Lung microvascular endothelial cell (primary cell): ENCODE measurements at places on chromosomes 7 and 10. TPM values are rescaled to one million over a fixed set of nuclear protein-coding genes. Genes with fewer than 3 reads are reported as not detected.

The TSPAN33 gene
- total RNA-seq: under 0.01 and 0.44 TPM in 2 replicates

The AKR1C2 gene
- 11.1 and 15.3 TPM in 2 replicates for total RNA-seq

The TDRD1 gene
- total RNA-seq: not detected in 2 replicates

The FAM131B gene
- total RNA-seq: under 0.01 and 0.22 TPM in 2 replicates

The TMEM229A gene
- not detected in 2 replicates for total RNA-seq

The GDF2 gene
- not detected in 2 replicates for total RNA-seq

The PNLIP gene
- not detected in 2 replicates for total RNA-seq

The IRF5 gene
- under 0.01 TPM in 1 of 2 replicates, not detected in the other for total RNA-seq

The PON3 gene
- total RNA-seq: under 0.01 TPM in 1 of 2 replicates, not detected in the other

The CCDC186 gene
- total RNA-seq: 9.4 and 13.7 TPM in 2 replicates

DNA sequence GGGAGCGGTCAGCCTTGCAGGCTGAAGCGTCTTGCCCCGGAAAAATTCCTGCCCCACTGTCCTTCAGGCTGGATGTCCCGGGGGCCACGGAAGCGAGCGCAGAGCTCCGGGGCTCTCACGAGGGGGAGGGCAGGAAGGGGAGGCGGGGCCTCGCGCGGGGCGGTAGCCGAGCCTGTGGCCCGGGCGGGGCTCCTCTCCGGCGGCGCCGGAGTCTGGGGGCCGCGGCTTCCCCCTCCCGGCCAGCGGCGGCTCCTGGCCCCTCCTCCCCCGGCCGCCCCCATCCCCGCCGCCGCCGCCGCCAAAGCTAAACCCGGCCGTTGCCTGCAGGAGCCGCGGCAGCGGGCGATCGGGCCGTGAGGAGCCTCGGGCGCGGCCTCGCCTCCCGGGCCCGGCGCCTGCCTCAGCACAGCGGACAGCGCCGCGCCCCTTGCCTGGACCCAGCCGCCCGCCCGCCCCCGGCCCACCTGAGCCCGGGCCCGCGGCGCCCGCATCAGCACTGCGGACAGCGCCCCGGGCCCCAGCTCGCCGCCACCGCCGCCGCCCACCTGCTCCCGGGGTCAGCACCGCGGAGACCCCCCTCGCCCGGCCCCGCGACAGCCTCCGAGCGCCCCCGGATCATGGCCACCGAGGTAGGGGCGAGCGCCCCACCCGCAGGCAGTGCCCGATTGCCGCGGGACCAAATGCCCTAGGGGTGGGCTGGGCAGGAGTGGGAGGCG, at the start of gene GOLGA7B:
GOLGA7B (plus strand) TSS at position 157 of the 716 bp plus-strand sequence; CDS start at position 618, 461 bp downstream.
- peak; percentile 37 for DNase-seq

GRCh38 chr10:1264001-1264400, 207.8 kb downstream of the WDR37 start:
- DNase-seq: no peak

DNA sequence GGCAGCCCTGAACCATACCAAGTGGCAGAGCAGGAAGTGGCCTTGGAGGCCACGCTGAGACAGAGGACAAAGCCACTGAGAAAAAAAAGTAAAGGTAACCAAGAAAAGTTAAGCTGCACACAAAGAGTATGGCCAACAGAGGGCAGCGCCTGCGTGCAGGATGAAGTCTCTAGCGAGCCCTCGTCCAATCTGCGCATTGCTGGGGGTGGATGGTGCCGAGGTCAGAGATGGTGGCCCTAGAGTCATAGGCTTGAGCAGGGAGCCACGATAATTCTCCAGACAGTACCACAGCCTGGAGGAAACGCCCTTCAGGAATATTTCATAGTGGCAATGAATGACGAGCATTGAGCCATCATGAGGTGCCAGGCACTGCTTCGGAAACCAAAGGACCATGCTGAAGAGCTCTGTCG, 9.7 kb downstream of the ATP6V0E2 start:
- DNase-seq: peak; percentile 59

- DNase-seq: no peak
These were observed 390.0 kb downstream of the ARL4A start for GRCh38 chr7:13077466-13077865.

- DNase-seq: no peak
These were observed 112.4 kb downstream of the ANKRD26 start for GRCh38 chr10:26987851-26988250.

DNA sequence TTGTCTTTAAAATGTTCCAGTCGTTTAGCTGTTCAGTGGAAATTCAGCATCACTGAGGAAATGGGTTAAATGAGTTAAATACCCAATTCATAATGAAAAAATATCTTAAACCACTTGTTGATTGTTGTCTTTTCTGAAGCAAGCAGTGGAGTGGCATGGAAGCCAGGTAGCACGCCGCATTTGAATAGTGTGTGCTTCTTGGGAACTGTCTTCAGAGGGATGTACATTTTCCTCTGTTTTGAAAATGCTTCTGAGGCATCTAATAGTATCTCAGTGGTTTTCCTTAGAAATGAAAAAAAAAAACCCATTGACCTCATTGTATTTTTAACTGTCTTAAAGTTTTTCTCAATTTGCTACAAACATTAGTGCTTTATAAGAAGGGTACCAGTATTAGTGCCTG, 28.1 kb downstream of the C10orf53 start:
- no peak for DNase-seq

GRCh38 chr10:75100764-75101291, 10.6 kb upstream of the SAMD8 start:
- no peak for DNase-seq

GRCh38 chr10:11037991-11038390, 20.3 kb downstream of the CELF2 start:
- DNase-seq: no peak

- no peak for DNase-seq
These were observed 73.3 kb upstream of the AGK start for GRCh38 chr7:141477865-141478264.

DNA sequence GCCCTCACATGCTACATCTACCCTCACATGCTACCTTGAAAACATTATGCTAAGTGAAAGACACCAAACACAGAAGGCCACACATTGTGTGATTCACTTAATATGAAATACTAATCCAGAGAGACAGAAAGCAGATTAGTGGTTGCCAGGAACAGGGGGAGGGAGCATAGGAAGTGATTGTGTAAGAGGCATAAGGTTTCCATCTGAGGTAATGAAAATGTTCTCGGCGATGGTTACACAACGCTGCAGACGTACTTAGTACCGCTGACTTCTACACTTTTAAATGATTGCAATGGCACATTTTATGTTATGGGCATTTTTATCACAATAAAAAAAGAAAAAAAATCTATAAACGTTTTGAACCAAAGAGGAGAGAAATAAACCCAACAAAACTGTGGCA, 742.3 kb downstream of the TYW1 start:
- no peak for DNase-seq

DNA sequence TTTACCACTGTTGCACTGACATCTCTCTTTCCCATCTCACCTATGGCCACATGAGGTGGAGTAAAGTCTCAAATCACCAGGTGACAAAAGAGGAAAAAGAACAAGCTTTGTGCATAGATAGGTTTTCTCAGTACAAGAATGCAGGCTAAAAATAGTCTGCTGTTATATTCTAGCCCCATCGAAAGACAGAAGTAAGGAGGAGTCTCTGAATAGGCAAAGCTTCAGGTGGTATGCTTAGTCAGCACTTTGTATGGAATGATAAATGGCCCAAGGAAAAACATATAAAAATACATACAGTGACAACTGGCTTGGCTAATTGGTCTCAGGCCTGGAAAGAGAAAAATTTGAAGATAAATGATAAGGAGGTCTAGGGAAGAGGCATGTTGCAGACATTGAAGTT, 39.6 kb upstream of the KCND2 start:
- DNase-seq: no peak

GRCh38 chr7:19648791-19649190, 60.0 kb downstream of the POLR1F start:
- no peak for DNase-seq

- DNase-seq: no peak
These were observed 16.2 kb downstream of the LDB3 start for GRCh38 chr10:86684331-86685097.

DNA sequence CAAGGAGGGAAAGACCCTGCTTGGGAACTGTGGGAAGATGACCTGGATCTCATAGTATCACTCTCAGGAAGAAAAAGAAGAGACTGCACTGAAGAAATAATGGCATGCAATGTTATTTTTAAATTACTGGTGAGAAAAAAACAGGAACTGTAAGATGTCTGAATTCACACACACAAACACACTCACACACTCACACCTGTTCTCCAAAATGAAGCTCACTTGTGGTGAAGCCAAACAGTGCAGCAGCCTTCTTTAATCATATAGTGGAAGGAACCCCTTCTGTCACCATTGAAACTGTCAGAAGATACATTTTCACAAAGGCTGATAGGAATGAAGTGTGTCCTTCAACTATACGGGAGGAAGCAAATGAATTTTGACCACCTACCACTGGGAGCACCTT, 156.5 kb upstream of the GHITM start:
- no peak for DNase-seq

GRCh38 chr7:94957061-94957460, 49.7 kb downstream of the PPP1R9A start:
- no peak for DNase-seq

DNA sequence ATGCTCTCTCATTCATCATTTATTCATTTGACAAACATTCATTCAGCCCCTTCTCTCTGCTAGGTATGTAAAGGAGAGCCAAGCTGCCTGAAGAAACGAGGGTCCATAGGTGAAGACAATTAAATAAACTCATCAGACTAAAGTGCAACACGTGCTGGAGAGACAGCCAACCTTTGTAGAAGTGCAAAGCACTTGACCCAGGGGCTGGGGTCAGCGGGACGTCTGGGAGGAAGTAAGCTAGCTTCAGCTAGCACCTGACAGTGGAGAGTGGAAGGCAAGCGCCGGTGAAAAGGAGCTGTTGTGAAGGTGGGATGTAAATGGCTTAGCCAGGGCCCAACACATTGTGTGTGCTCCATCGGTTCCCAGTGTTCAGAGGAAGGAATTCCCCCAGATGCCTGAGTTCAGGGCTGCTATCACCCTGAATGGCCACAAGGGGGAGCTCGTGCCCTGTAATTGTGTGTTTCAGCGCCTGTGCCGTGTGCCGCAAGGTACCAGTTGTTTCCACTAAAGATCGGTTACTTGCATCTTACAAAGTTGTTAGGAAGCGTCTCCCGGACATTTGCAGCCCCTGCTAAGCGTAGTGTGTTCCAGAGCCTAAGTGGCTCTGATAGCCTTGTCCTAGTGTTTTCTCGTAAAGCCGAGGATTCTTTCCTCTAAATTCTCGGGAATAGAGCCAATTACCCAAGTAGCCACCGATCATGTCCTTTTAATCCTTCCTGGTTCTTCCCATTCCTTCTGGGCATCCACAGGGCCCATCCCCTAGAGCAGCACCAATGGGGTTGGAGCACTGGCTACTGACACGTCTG, 30.6 kb downstream of the TLX1 start:
- peak; percentile 78 for DNase-seq

DNA sequence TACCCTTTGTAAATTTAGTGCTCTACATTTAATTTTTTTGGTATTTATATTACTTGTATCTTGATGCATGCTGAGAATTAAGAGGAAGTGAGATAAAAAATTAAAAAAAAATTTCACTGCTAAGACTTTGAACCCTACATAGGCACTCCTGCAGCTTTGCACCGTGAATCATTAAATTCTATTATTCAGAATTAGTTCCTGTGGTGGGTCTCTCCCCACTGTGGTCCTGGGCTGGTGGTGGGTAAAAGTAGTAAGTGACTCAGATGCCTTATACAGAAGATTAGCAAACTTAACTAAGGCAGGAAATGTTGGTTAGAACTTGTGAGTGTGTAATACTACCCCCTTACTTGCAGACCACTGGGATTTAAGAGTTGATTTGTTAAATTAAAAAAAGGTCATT, 72.6 kb downstream of the AP3M1 start:
- DNase-seq: no peak

- DNase-seq: no peak
These were observed 81.1 kb downstream of the CAMK1D start for GRCh38 chr10:12430406-12430982.

DNA sequence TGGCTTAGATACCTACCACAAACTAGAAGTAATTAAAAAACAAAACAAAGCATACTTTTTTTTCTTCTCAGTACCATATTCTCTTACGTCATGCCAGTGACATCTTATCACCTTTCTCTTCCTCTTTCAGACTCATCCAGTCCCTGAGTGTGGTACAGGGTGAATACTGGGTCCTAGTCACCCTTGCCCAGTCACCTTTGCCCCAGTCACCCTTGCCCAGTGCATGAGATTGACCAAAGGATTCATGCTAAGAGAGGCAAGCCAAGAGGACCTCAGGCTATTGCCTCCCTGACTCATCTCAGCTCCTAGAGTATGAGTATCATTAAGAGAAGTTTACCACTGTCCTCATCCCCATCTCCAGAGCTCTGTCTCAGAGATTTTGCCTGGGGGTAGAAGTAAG, 10.0 kb upstream of the TSPAN12 start:
- no peak for DNase-seq

DNA sequence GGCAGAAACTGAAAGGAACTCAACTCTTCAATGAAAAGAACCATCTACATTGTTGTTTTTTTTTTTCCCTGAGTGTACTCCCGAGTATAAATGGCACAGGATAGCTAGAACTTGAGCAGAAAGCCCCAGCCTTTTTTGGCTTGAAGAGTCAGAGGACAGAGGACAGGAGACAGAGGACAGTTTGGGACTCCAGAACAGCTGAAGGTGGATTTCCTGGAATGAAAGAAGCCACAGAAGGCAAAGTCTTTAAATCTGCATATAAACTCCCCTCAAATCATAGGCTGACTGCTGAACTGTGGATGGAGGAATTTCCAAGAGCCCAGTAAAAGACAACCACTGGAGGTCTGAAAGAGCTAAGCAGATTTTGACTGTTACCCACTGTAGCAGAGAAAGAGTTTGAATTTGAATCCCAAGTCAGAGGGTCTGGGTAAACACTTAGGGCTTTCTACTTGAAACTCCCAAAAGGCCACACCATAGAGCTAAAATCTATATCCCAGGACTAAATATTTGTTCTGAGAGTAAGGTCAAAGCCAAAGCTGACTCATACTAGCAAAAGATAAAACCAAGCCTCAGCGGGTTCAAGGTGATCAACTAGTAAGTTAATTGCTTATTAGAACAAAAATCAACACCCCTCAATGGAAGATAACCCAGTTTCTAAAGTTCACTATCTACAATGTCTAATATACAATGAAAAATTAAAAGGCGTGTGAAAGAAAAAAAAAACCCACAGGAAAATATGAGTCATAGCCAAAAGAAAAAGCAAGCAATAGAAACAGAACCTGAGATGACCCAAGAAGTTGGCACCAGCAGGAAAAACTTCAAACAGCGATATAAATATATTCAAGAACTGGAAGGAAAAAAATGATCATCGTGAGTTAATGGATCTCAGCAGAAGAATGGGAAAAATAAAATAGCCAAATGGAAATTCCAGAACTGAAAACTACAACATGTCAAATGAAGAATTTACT, 1.8 kb upstream of the OPN1SW start:
- DNase-seq: no peak

GRCh38 chr7:76281006-76281705, 21.3 kb upstream of the HSPB1 start:
- no peak for DNase-seq

DNA sequence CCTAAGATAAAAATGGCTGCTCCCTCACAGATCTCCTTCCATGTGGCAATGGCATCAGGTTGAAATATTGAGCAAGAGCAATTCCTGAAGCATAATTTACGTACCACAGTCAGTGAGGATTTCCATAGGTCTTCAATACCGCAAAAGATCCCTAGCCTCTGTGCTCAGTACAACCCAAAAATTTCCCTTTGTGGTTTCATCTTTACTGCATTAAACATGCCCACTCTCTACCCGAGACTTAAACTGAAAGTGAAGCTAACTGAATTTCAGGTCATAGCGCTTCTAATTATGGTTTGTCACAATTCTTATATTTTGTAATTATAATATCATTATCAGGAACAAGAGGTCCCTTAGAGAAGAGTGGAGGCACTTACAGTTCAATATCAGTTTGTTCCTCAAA, 1071.1 kb downstream of the XPNPEP1 start:
- no peak for DNase-seq
